ENCODE measurements at places on chromosomes 12 and 14.

- DNase-seq = no peak
Measured at GRCh38 chr12:15662303-15662980, 126.7 kb downstream of the EPS8 start.

DNA sequence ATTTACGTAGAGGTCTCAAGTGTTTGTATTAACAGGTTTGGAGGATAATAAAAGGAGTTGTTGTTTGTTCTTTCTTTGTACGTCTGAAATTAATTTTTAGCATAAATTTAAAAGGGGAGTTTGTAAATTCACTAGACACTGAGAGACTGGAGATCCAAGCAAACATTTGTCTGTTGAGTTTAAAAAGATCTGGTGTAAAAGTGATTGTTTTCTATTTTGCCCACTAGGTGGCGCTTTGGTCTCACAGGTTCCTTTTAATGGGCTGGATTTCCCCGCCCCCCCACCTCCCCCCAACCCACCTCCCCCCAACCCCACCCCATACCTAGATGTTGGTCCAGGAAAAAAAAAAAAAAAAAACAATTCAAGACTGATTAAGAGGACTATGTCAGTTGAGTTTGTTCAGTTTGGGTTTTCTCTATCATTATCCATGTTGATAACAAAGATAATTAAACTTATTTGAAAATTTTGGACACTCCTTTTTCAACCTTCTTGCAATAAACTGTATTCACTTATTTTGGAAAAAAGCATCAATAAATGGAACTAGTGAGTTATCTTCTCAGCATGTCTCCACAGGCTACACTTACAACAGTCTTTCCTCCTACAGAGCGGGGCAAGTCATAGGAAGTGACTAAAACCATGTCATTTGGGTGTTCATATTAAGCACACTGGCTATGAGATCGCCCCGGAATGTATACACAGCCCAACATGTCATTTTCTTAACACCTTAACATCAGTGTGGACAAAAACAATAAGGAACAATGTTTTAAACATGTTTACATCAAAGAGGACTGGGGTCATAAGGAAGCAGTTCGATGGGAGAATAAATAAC, 841.1 kb downstream of the NRXN3 start:
- no peak for DNase-seq

DNA sequence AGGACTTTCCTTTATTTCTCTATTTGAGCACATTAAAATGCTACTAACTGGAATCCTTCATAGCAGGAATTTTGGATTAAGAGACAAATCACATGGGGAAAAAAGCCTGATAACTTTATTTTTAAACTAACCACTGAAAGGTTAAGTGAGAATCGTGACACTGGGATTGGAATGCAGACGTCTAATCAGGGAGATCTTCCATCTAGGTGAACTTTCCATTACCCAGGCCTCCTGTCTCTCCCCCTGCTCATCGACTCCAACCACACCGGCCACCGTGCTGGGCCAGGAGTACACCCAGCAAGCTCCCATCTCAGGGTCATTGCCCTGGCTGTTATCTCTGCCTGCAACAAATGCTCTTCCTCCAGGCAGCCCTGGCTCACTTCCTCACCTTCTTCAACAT, 19.0 kb downstream of the PTGER2 start:
- DNase-seq = no peak

GRCh38 chr14:36028218-36028617, 148.3 kb downstream of the PTCSC3 start:
- DNase-seq = no peak

DNA sequence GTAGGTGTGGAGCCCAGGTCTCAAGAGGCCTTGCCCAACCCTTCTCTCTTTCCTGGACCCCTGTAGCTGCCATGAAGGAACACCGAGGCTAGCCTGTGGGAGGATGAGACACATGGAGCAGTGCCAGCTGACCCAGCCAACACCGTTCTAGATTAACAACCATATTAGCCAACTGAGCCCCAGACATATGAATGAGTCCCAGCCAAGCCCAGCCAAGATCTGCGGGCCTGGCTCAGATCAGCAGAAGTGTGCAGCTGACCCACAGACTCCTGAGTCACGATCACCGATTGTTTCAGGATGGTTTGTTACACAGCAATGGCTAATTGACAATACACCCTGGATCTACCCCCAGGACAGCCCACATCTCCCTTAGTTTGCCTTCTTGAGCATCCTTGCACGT, 82.1 kb downstream of the NTF3 start:
- no peak for DNase-seq

GRCh38 chr12:112537710-112538396, 119.1 kb downstream of the PTPN11 start:
- DNase-seq = peak; percentile 77

DNA sequence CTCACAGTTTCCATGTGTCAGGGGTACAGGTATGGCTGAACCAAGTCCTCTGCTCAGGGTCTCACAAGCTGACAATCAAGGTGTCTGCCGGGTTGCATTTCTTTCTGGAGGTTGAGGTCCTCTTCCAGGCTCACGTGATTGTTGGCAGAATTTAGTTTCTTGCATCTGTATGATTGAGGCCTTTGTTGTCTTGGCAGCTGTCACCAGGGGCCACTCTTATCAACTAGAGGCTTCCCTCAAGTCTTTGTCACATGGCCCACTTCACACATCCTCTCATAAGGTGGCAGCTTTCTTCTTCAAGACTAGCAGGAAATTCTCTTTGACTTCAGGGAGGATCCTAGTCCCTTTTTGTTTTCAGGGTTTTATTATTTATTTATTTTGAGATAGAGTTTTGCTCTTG, 46.0 kb upstream of the FOS start:
- no peak for DNase-seq

GRCh38 chr12:49288412-49288853, 6.5 kb upstream of the PRPH start:
- peak; percentile 70 for DNase-seq
